ENCODE measurements at places on chromosomes 3 and 15.

DNA sequence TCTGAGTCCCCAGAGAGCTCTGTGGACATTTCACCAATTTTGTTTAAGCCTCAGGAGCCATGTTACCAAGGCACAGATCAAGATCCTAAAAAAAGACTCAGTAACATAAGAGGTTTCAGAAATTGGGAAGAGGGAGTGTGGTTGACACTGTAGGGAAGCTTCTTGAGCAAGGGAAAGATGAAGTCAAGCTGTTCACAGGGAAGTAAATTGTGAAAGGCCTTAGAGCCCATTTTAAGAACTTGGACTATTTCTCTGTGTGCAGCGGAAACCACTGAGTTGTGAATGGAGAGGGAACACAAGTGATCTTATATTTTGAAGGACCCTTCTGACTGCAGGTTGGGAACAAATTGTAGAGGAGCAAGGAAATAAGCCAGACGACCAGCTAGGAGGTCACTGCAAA, 18.7 kb downstream of the BCL2A1 start:
- DNase-seq: no peak

GRCh38 chr15:74816624-74817369, 4.2 kb downstream of the LMAN1L start:
- no peak for DNase-seq

- DNase-seq: no peak
Observed at GRCh38 chr3:102182162-102182561, 252.7 kb upstream of the ZPLD1 start.

- DNase-seq: no peak
Observed at GRCh38 chr15:33866101-33866737, 102.1 kb upstream of the CHRM5 start.

GRCh38 chr3:72224804-72225509, 440.0 kb upstream of the PROK2 start:
- no peak for DNase-seq

Data from naive thymus-derived CD4-positive, alpha-beta T cell (primary cell).